ENCODE measurements at places on chromosomes 5 and 9. TPM values are rescaled to one million over a fixed set of nuclear protein-coding genes. Genes with fewer than 3 reads are reported as not detected.

DNA sequence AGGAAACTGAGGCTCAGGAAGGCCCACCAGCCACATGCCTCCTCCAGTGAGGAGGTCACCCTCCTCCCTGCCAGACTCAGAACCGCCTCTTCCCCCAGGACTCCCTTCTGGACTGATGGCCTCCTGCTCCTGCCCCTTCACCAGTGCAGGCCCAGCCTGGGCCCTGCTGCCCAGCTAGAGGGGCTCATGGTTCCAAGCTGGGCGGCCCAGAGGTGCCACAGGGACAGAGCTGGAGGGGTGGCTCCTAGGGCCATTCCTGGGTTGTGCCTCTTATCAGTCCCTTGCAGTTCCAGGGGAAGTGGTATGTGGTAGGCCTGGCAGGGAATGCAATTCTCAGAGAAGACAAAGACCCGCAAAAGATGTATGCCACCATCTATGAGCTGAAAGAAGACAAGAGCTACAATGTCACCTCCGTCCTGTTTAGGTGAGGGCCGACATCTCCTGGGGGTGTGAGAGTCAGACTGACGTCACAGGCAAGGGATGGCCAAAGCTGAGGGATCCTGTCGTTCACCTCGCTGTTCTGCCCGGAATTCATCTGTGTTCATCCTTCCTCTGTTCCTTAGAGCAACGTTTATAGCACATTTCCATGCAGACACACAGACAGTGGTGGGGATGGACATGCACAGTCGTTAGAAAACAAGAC is 819 bp downstream of the LCN2 start:
- H3K4me1 ChIP-seq, result peaks cover 20% of the 10 kb centered on the region
- H3K36me3 ChIP-seq, result no peaks in the 10 kb centered on the region
- no peaks in the 10 kb centered on the region for H3K27me3 ChIP-seq
- DNase-seq, result no peak
- no peak overlapping the region for H3K4me3 ChIP-seq

GRCh38 chr5:154583671-154584177 is 105.7 kb upstream of the HAND1 start:
- H3K36me3 ChIP-seq, result no peaks in the 10 kb centered on the region
- no peaks in the 10 kb centered on the region for H3K4me1 ChIP-seq
- no peak overlapping the region for H3K27ac ChIP-seq
- no peaks in the 10 kb centered on the region for H3K27me3 ChIP-seq
- no peak overlapping the region for H3K4me3 ChIP-seq

DNA sequence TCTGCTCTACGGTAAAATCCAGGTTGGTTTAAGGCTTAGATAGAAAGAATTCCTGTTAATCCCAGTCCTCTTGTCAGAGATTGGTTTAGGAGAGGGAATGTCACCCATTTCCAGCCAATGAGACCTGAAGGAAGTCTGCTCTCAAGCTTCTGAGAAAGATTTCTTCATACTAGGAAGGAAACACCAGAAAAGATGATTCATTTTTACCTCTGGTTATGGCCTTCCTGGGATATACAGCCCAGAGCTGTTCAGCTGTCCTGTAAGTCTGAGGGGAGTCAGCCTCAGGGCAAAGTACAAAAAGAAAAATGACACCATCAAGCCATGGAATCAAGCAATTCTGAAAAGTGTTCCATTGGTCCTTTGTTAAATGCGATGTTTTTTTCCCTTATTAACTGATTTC is 18.6 kb upstream of the CFAP95 start:
- no peak for DNase-seq
- no peak overlapping the region for H3K4me3 ChIP-seq
- H3K27me3 ChIP-seq, result no peaks in the 10 kb centered on the region
- H3K27ac ChIP-seq, result no peak overlapping the region
- no peaks in the 10 kb centered on the region for H3K36me3 ChIP-seq

DNA sequence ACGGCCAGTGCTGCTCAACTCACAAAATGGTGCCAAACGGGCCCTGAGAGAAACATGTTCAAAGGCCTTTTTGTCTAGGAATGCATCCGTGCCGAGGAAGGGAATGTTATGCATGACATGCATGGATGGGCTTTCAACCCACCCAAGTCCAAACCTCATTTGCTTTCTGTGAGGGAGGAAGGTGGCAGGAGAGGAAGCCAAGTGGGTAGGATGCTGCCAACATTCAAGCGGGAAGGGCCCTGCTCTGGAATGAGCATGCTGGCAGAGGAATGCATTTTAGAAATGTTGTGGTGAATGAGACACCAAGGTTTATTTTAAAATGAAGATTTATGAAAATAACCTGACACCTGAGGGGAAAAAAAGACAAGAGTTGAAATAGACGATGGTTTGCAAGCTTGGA is 479.1 kb downstream of the CCDC171 start:
- no peaks in the 10 kb centered on the region for H3K27me3 ChIP-seq
- H3K27ac ChIP-seq, result no peak overlapping the region
- H3K4me1 ChIP-seq, result no peaks in the 10 kb centered on the region
- no peaks in the 10 kb centered on the region for H3K36me3 ChIP-seq
- DNase-seq, result no peak

GRCh38 chr5:3335301-3335700 is 260.3 kb upstream of the IRX1 start:
- no peak overlapping the region for H3K4me3 ChIP-seq
- no peak overlapping the region for H3K27ac ChIP-seq
- H3K36me3 ChIP-seq, result no peaks in the 10 kb centered on the region
- no peak for DNase-seq
- no peaks in the 10 kb centered on the region for H3K27me3 ChIP-seq

DNA sequence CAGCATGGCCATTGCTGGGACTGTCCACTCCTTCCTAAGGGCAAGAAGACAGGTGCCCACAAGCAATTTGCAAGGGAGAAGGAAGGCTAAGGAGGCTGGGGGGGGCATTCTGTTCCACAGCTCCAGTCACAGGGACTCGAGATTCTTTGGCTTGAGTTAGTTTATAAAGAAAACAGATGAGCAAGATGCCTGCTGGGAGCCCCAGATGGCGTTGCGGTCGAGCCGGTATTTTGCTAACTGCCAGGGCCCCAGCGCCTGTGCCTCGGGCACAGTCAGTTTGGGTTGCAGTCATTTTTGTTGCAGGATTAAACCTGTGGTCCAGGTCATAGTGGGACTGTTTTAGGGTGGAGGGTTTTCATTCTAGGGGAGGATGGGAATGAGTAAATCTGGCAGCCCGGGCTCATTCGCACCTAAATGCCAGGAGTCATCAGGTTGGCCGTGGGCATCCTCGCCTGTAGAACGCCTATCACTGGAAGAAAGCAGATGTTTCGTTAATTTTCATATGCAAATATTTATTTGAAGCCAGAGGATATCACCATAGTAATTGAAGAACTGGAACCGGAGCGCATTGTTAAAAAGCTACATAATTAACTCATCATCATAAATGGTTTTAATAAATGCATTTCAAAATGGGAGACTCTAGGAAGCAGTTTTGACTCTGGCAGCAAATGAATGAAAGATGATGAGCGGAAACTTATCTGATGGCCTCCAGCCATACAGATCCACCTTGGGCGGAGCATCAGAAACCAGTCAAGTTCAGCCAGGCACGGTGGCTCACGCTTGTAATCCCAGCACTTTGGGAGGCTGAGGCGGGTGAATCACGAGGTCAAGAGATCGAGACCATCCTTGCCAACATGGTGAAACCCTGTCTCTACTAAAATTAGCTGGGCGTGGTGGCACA is 87.1 kb upstream of the FCN2 start:
- H3K4me1 ChIP-seq, result no peaks in the 10 kb centered on the region
- DNase-seq, result no peak
- no peaks in the 10 kb centered on the region for H3K27me3 ChIP-seq
- H3K36me3 ChIP-seq, result no peaks in the 10 kb centered on the region
- H3K4me3 ChIP-seq, result no peak overlapping the region
- no peak overlapping the region for H3K27ac ChIP-seq

PCDHGA5 gene
- total RNA-seq, result 5.4 TPM

All from breast epithelium (tissue), 4 donors.